Fibroblast of the aortic adventitia (primary cell): ENCODE measurements at places on chromosomes 12 and 14.

- DNase-seq: peak; percentile 79
Measured at GRCh38 chr14:24734917-24735500, 101.0 kb upstream of the GZMB start.

DNA sequence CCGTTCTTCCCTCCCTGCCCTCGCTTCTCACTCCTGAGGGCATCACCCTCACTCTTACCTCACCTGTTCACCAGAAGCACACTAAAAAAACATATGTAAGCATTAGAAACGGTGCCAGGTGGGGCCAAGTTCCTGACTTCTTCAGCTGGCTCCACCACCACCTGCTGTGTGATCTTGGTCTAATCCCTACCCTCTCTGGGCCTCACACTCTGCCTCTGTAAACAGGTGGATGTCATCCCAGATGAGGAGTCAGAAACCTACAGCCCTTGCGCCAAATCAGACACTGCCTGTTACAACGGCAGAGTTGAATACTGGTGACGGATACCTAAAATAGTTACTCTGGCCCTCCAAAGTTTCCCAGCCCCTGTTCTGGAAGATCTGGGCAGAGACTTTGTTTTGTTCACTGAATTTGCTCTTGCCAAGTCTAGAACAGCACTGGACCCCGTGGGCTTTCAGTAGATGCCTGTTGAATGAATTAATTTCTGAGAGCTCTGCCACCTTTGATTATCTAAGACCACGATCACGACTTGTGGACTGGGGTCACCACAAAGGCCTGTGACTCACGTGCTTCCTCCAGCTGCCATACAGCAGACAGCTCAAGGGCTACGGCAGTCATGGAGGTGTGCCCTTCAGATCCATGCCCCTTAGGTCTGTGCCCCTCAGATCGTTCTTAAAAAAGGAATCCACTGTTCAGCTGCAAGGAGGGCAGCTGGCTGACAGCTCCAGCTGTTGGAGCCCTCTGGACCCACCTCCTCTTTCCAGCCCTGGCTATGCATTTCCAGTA is 71.9 kb downstream of the GSC start:
- DNase-seq: no peak

GRCh38 chr14:64880221-64881121 is 764 bp upstream of the SPTB start:
- no peak for DNase-seq

DNA sequence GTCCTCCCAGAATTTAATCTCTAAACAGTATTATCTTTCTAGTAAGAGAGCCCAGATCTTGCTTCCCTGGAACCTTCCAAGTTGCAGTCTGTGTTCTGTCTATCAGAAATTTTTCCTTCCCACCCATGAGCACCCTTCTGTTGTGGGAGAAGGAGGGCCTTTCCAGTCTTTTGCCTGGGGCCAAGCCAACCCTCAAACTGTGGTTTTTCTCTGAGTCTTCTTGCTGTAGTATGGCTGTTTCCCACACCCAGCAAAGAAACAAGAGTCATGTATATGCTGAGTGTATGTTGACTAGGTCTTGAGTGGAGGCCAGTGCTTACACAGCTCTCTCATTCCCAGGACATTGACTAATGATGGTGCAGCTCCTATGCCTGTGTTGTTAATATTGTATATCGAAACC is 104.5 kb downstream of the TGFB3 start:
- DNase-seq: peak; percentile 99

DNA sequence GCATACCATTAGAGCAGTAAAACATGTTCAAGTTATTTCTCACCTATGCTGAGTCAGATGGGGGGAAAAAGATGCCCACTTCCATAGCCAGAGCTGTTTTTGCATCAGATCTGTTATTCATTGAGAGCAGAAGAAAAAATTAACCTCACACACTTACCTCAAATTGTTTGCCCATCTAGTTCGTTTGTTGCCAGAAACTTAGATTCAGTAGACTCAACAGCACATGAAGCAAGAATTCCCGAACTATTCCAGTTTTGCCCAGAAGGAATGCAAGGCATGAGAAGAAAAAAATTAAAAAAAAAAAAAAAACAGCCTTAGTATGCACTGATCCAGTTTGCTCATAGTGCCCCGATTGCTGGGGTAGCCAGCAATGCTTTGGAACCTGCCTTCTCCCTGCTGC is 12.4 kb upstream of the DPF3 start:
- DNase-seq: peak; percentile 91

- DNase-seq: no peak
Measured at GRCh38 chr12:76708296-76708695, 55.6 kb upstream of the ZDHHC17 start.

- DNase-seq: peak; percentile 81
Measured at GRCh38 chr14:102437997-102438915, 71.3 kb downstream of the ANKRD9 start.

- no peak for DNase-seq
Measured at GRCh38 chr14:72104011-72104613, 171.9 kb downstream of the RGS6 start.

- DNase-seq: peak; percentile 66
Measured at GRCh38 chr12:22709292-22709691, 84.3 kb downstream of the ETNK1 start.

- peak; percentile 27 for DNase-seq
Measured at GRCh38 chr12:58917699-58918468, 2.4 kb downstream of the LRIG3 start.

DNA sequence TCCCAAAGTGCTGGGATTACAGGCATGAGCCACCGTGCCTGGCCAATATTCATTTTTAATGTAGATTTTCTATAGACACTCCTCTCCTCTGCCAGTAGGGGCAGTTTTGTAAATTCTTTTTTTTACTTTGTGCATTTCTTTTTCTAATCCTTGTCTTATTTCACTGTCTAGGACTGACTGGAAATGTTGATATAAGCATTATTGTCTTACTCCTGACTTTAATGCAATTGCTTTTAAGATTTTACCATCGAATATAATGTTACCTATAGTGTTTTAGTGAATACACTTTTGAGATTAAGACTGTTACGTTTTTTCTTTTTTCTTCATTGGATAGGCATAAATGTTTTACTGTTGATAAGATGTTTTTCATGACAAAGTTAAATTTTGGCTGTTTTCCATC is 35.4 kb upstream of the EMP1 start:
- no peak for DNase-seq

DNA sequence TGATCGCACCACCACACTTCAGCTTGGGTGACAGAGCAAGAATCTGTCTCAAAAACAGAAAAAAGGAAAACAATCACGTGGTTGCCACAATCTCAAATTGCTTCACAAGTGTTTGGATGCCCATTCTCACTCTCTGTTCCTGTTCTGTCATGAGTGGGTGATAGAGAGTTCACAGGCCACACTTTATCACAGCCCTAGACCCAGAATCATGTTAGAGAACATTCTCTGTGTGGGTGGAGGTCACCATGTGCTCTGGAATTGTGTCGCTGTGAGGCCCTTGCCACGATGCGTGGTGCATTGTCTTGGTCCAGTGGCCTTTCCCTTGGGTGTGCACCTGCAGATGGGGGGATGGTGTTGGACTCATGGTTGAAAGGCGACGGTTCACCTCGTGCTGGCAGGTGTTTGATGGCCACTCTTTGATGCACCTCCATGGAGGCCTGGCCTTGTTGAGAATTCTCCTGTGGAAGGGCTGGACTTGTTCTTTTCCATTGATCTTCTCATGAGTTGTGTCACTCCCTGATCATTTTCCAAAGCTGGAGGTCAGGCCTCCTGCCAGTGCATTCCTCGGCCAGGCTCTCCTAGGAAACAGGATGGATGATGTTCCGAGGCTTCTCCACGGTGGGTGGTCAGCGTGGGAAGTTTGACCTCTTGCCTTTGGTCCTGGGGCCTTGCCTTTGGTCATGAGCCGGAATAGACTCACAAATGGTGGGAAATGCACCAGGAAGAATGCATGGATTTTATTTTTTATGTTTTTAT is 91.9 kb downstream of the SLC24A4 start:
- DNase-seq: no peak

DNA sequence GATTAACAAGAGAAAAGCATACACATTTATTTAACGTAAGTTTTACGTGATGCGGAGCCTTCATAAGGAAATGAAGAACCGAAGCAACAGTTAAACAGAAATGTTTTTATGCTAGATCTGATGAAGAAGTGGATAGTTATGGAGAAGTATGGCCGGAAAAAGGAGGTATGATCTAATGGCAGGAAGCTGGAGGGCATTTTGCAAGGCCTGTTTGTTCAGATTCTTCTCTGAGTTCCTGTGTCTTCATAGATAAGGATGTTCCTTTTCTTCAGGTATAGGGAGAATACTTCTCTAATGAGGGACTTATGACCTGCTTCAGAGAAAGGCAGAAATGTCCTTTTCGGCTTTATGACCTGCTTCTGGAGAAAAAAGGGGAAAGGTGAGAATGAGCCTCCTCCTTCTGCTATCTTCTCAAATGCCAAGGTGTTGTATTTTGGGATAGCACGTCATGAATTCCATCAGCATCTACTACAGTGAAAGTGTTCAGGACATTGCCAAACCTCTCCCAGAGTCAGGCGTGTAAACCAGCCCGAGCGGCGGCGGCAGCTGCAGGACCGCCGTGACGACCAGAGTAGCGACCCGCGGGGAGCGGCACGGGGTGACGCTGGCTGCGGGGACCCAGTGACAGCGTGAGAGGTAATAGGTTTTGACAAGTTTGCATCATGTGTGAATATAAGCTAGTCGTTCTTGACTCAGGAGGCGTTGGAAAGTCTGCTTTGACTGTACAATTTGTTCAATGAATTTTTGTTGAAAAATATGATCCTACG is 33.7 kb upstream of the SGPP1 start:
- no peak for DNase-seq

- no peak for DNase-seq
Measured at GRCh38 chr14:92500491-92500941, 13.1 kb upstream of the RIN3 start.

DNA sequence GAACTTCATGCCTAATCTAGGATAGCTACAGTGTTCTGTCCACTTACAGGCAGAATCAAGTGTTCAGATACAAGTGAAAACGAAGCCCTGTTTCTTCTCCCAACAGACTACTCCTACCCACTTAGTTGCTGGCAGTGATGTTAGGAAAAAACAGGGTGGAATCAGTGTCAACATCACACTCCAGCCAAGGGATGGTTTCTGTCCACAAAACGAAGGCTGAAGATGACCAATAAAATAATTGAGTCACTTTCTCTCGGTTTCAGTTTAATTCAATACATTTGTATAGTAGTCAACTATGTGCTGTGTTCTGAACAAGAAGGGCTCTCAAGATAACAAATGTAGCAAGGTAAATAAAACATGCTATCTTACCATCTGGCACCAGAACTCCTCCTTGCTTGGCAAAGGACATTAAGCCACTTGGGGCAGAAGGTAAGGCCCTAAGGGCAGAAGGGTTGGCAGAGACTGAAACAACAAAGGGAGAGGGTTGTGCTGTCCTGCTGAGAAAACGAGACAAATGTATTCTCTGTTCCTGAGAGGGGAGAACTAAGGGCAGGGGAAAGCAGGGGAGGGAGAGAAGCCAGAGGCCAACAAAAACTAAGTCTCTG is 393.6 kb downstream of the DPF3 start:
- DNase-seq: peak; percentile 25

DNA sequence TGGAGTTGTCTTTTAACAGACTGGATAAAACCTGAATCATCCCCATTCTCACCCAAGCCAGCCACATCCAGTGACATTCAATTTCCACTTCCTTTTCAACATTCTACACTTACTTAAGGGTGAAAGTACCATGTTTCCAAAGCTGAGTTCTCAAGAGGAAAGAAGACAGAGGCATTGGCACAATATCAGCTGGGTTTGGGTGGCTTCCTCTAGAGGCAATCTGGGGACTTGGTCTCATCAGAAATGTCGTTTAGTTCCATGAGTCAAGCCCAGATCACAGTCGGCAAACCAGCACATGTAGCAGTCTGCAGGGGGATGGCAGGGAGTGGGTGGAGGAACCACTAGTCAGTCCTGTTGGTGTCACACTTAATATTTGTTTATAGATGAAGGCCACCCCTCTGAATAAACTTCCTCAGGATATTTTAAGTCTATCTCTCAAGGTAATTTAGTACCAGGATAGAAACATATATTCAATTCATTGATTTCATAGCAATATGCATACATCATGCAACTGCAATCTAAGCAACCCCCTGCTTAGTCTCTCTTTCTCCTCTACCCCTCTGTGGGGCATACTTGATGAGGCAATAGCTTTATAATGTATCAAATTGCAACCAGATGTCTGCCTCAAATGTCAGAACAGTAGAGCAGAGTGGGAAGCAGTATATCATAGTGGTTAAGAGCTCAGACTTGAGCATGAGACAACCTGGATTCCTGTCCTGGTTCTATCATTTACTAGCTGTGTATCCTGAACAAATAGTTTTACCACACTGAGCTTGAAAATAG is 3.0 kb downstream of the SRRM4 start:
- no peak for DNase-seq

GRCh38 chr14:86166541-86166940 is 636.6 kb downstream of the FLRT2 start:
- DNase-seq: no peak

- no peak for DNase-seq
Measured at GRCh38 chr12:88958153-88958552, 377.9 kb upstream of the KITLG start.

DNA sequence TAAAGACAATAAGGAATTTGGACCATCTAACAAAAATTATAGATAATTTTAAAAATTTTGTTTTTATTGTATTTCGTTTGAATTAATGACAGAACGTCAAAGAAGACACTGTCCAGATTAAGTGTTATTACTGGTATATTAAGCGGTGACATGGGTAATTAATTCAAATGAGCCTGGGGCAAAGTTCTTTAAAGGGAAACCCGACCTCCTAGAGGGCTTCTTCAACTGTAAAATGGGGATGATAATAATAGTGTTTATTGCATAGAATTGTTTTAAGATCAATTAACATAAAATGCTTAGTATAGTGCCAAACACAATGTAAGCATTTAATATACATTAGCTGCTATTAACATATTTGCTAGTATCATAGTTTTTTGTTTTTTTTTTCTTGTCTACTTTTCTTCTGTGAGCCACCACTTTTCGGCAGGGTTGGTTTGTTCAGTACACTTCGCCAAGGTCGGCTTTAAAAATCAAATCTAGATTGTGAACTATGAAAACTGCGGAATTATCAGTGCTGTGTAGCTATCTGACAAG is 514 bp upstream of the LARP4 start:
- no peak for DNase-seq

DNA sequence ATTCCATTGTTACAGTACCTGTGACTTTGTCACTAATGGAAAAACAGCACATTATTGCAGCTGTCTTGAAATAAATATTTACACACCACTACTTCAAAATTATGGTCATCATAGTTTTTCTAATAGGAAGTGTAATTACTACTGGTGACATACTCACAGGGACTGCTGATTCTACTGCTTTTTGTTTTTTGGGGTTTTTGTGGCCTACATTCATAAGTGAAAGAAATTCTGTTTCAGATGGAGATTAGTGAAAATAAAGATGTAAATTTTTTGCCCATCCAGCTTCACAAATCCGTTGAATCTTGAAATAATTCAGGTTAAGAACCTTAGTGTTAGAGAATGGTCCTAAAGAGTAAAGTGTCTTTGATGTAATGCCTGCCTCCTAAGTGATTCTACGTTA is 17.5 kb downstream of the KNTC1 start:
- DNase-seq: no peak
